ENCODE measurements at places on chromosomes 5 and 9. TPM values are rescaled to one million over a fixed set of nuclear protein-coding genes. Genes with fewer than 3 reads are reported as not detected.

- H3K4me3 ChIP-seq = no peak overlapping the region
- peaks cover 5% of the 10 kb centered on the region for H3K4me1 ChIP-seq
- peaks cover 23% of the 10 kb centered on the region for H3K27me3 ChIP-seq
- no peak for DNase-seq
- H3K36me3 ChIP-seq = no peaks in the 10 kb centered on the region
- no peak overlapping the region for H3K27ac ChIP-seq
These were observed 19.3 kb downstream of the AK8 start for GRCh38 chr9:132858751-132859150.

GRCh38 chr5:4802044-4802443 is 338.1 kb upstream of the ADAMTS16 start:
- H3K4me3 ChIP-seq = no peak overlapping the region
- H3K36me3 ChIP-seq = no peaks in the 10 kb centered on the region
- H3K27me3 ChIP-seq = no peaks in the 10 kb centered on the region
- DNase-seq = peak; percentile 25
- H3K27ac ChIP-seq = no peak overlapping the region

- H3K27ac ChIP-seq = no peak overlapping the region
- DNase-seq = no peak
- H3K4me1 ChIP-seq = no peaks in the 10 kb centered on the region
These were observed 85.5 kb downstream of the ADGRV1 start for GRCh38 chr5:90644132-90644531.

- H3K36me3 ChIP-seq = no peaks in the 10 kb centered on the region
- no peak overlapping the region for H3K4me3 ChIP-seq
- H3K27ac ChIP-seq = no peak overlapping the region
- no peak for DNase-seq
- peaks cover 20% of the 10 kb centered on the region for H3K27me3 ChIP-seq
These were observed 136.5 kb downstream of the MEF2C start for GRCh38 chr5:88746438-88746882.

DNA sequence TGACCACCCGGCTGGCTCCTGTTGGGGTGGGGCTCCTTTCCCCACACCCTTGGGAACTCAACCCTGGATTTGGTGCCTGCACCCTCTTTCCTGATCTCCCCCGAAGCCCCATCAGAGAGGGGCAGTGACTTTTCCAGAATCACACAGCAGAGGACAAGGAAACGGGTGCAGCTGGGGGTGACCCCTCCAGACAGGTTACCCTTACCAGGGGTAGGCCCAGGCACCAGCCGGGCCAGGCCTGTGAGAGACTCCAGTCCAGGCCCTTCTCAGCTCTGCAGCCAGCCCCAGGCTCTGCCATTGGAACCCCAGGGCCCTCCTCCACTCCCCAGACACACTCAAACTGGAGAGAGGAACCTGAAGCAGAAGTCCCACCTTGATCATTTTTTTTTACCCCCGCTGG is 19.0 kb upstream of the PHYHD1 start:
- H3K4me1 ChIP-seq = peaks cover 28% of the 10 kb centered on the region
- no peak overlapping the region for H3K4me3 ChIP-seq
- peaks cover 27% of the 10 kb centered on the region for H3K36me3 ChIP-seq
- no peaks in the 10 kb centered on the region for H3K27me3 ChIP-seq
- peak overlapping the region; percentile 75 for H3K27ac ChIP-seq

- H3K36me3 ChIP-seq = peaks cover 16% of the 10 kb centered on the region
- H3K4me3 ChIP-seq = no peak overlapping the region
- H3K27me3 ChIP-seq = no peaks in the 10 kb centered on the region
- no peak for DNase-seq
- peaks cover 6% of the 10 kb centered on the region for H3K4me1 ChIP-seq
These were observed 8.4 kb downstream of the RALGDS start for GRCh38 chr9:133112663-133113026.

GRCh38 chr5:96037128-96037527 is 75.5 kb upstream of the ELL2 start:
- H3K4me1 ChIP-seq = peaks cover 18% of the 10 kb centered on the region
- peak overlapping the region; percentile 72 for H3K27ac ChIP-seq
- no peaks in the 10 kb centered on the region for H3K36me3 ChIP-seq
- peak; percentile 62 for DNase-seq
- H3K27me3 ChIP-seq = no peaks in the 10 kb centered on the region

DNA sequence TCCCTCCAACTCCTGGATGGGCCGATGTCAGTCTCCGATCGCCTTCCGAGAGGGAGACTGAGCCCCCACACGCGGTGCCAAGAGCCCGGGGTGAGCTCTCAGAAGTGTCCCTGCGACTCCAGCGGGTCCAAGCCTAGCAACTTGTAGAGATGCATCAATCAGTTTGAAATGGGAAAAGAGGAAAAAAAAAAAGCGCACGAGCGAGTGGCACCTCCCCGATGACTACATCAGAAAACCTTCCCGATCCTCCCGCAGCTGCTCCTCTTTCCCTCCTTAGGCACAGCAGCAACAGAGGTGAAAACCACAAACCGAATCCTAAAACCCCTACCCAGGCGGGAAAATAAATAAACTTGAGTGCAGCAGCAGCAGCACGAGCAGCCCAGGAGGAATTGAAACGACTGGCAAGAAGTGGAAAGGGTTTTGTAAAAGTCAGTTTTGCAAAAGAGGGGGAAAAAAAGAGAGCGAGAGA is 1.0 kb upstream of the EFNA5 start:
- H3K4me3 ChIP-seq = peak overlapping the region; percentile 84
- peaks cover 23% of the 10 kb centered on the region for H3K36me3 ChIP-seq
- no peaks in the 10 kb centered on the region for H3K27me3 ChIP-seq
- H3K27ac ChIP-seq = peak overlapping the region; percentile 93

DNA sequence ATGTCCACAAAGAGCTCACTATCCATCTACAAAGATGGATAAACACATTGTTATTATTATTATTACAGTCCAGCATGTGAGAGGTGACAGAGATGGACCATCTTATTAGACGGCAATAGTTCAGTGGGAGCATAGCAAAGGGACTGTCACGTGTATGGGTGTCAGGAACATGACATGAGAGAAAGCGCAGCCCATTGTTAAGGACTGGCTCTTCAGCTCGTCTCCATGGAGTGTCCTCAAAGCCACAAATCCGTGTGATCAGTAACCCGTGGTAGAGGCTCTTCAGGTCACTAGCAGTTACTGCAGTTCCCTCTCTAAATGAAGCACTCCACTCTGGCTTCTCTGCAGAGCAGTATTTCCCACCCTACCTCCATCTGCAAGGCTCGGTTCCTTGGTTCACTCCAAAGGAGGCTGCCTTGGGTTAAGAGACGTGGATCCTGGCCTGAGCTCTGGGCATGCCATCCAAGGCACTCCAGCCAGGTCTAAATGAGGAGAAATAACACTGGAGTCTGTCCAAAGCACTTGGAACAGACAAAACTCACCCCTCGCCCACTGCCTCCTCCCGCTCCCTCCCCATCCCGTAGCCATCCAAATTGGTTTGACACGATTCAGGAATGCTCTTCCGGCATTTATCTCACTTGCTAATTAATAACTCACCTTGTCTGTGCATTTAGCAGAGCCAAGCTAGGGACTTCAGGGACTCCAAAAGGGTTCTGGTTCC is 122.3 kb upstream of the WWC1 start:
- no peaks in the 10 kb centered on the region for H3K36me3 ChIP-seq
- H3K27me3 ChIP-seq = peaks cover 31% of the 10 kb centered on the region
- no peaks in the 10 kb centered on the region for H3K4me1 ChIP-seq
- no peak for DNase-seq
- no peak overlapping the region for H3K27ac ChIP-seq

The MYORG gene
- 2.4 TPM for total RNA-seq

The DDX4 gene
- total RNA-seq = not detected

The IFNE gene
- total RNA-seq = 2.4 TPM

The CCL27 gene
- 0.49 TPM for total RNA-seq

All from MCF 10A (cell line).